ENCODE measurements at places on chromosomes 1 and 21.

DNA sequence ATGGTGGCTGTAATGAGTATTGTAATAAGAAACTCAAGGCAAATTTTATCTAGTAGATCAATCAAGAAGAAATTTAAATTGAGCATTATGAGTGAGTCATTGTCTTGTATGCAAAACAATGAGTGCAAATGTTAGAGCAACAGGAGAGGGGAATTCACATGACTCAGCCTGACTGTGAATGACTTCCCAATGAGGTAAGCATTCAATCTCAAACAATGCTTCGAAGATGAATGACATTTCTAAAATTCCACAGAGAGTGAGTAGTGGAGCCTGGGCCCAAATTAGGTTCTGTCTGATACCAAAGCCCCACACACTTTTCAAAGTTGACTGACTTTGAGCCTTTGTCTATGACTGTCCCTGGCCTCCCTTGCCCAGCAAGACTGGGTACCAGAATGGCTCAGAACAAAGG lies 738.0 kb downstream of the PTPRU start:
- DNase-seq = peak; percentile 56

- DNase-seq = no peak
These were observed 56.0 kb upstream of the CD53 start for GRCh38 chr1:110816945-110817344.

DNA sequence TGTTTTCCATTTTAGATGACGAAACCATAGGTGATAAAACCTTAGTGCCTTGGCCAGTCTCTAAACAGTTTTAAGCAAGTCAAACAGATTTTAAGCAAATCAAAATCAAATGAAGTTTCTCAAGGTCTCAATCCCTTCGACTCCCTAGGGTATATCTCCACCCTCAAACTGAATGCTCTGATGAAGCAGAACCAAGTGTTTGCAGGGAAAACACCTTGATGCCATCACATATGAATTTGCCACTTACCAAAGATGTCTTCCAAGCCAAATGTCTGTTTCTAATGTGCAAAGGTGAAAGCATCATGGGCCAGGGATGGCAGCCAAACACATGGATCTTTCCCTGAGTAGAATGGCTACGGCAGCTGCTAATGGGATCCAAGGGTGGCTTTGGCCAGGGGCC lies 116.4 kb upstream of the COP1 start:
- no peak for DNase-seq

GRCh38 chr1:211698161-211699026 lies 23.0 kb upstream of the NEK2 start:
- peak; percentile 1 for DNase-seq

- DNase-seq = no peak
These were observed 534.0 kb downstream of the KIF26B start for GRCh38 chr1:245688536-245689453.

DNA sequence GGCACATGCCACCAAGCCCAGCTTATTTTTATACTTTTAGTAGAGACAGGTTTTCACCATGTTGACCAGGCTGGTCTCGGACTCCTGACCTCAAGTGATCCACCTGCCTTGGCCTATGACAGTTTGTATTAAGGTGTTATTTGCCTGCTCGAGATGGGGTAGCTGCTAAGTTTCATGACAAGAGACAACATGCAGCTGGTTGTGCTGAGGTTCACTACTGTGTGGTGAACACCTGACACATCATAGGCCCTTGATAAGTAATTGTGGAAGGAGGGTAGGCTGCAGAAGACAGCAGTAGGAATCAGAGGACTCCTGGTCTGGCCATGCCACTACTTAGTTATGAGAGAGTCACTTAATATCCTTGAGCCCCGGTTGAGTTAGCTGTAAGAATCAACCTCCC lies 46.2 kb downstream of the PLPP3 start:
- DNase-seq = no peak

- no peak for DNase-seq
These were observed 102.5 kb downstream of the KCNN3 start for GRCh38 chr1:154767315-154768240.
